ENCODE measurements at places on chromosomes 11 and 22.

DNA sequence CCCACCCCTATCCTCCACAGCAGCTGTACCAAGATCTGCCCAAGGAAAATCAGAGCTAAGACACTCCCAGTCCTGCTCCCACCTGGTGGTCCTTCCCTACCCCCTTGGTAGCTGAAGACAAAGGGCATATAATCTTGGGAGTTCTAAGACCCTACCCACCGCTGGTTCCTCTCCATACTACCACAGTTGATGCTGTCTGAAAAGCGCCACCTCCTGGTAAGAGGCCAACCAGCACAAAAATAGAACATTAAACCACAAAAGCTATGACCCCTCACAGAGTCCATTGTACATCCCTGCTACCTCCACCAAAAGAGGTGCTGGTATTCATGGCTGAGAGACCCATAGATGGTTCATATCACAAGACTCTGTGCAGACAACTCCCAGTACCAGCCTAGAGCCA lies 161.5 kb upstream of the ARHGAP42 start:
- no peak for DNase-seq

DNA sequence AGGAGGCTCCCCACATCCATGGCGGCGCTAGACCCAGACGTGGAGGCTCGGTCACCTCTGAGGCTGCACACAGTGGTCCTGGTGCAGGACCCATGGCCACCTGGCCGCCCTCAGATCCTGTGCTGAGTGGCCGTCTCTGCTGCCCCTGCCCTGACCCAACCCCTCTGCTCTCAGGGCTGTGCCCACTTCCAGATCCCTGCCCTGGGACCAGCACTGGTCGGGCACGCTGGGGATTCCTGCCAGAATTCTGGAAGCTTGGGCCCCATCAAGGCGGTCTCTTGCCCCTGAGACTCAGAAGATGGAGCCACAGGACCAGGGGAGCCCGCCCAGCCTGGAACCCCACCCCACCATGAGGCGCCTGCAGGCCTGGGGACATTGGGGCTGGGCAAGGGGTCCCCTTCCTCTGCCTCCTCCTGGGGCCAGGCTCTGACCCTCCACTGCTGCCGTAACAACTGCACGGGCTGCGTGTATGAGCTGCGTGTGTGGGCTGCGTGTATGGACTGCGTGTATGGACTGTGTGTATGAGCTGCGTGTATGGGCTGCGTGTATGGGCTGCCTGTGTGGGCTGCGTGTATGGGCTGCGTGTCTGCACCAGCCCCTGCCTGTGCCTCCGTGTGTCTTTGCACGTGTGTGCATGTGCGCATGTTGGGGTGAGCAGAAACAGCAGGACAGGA lies 48.7 kb downstream of the IGLL1 start:
- DNase-seq, result no peak

GRCh38 chr22:27142286-27142685 lies 484.9 kb downstream of the MIAT start:
- no peak for DNase-seq

- no peak for DNase-seq
These were observed 127.9 kb downstream of the WT1 start for GRCh38 chr11:32307471-32307870.

- no peak for DNase-seq
These were observed 2.9 kb upstream of the BTBD10 start for GRCh38 chr11:13465909-13466371.

GRCh38 chr11:115199481-115200069 lies 304.6 kb downstream of the CADM1 start:
- DNase-seq, result no peak

GRCh38 chr11:134417871-134418840 lies 6.1 kb upstream of the B3GAT1 start:
- DNase-seq, result no peak

DNA sequence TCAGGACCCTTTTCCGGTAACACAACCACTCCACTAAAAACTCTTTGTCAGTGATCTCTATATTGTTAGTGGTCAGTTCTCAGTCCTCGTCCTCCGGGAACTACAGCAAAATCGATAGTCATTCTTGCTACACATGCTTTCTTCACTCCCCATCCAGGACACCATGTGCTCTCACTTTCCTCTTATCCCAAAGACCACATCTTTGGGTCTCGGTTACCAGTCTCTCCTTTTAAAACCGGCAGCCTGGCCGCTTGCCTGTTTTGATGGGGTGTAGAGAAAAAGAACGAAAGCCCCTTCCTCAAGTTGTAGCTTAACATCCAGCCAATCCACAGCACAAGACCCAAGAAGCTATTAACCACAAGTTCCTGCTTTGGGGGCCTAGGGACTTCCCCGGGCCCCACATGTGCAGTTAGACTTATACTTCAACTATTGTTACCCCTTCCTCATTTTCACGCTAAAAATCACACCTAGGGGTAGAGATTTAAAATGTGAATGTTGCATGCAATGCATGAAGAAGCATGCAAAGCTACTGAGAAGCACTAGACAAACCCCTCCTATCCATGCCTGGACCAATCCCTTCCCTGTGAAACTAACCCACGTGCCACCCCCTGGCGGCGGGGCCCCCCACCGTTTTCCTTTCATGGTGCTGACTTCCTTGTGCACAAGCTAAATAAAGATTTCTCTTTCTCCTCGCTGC lies 1.5 kb upstream of the TOLLIP start:
- peak; percentile 37 for DNase-seq

DNA sequence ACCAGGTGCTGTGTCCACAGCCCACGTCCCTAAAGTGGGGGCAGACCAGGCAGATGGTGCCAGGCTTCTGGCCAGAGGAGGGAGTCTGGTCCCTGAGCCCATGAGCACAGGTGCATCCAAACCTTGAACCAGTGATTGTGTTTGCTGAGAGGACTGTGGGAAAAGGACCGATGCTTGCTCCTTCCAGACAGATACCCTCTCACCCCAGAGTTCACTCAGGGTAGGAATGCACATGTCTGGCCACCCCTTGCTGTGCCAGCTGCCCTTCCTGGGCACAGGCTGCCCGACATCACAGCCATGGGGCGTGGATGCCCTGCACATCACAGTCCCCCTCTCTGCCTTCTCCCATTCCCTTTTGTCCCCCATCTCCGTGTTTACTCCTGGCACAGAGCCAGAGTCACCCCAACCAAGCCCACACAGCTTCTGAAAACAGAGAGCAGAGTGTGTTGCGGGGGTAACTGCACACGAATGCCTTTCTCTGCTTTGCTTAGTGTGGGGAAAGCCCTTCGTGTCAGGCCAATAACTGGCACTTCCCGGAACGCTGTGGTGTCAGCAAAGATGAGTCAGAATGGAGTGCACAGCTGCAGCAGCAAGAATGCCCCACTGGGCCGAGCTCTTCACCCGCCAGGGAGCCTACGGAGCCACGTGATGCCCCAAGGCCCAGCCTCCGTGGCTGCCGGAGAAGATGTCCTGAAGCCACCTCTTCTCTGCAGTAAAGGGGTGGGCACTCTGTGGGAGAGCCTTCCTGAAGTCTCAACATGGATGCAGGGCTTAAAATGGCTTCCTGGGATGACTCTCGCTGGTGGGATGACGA lies 7.6 kb downstream of the CARS1 start:
- peak; percentile 43 for DNase-seq

- DNase-seq, result no peak
These were observed 47.9 kb downstream of the OSBP2 start for GRCh38 chr22:30742291-30743256.

DNA sequence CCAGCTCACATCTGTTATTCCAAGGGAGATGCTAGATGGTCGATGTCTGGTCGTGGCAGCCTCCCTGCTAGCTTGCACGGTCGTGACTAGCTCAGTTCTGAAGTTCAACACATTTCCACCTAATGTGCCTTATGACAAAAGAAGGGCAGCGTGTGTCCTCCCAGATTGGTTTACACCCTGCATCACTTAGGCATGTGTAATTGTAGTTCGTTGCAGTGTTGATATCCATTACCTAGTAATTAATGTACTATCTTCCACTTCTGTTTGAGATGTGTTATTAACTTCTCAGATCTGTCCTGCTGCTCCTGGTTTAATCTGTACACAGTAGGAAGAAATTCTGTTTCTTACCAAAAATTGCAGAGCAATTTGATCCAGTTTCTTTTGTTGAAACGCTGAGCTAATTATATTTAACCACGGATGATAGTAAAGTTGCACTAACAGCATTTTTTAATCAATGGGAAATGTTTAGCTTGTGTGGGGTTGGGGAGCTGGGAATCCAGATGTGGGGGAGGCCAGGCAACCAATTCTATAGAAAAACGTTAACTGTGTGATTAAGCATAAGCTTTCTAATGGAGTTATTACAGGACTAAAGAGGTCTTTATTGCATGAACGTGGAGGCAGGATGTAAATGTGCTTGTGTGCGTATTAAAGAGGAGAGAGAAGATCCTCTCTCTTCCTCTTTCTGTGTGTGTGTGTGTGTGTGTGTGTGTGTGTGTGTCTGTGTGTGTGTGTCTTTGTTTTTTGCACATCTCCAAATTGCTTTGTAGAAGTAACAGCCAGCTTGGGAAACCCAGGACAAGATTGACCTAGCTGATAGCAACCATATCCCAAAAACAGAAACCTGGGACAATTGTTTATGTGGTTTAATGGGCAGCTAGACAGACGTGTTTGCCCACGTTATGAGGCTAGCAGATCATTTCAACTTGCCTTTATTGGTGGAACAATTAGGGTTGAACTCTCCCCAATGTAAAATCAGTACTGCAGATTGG lies 145.7 kb upstream of the TTC12 start:
- no peak for DNase-seq

DNA sequence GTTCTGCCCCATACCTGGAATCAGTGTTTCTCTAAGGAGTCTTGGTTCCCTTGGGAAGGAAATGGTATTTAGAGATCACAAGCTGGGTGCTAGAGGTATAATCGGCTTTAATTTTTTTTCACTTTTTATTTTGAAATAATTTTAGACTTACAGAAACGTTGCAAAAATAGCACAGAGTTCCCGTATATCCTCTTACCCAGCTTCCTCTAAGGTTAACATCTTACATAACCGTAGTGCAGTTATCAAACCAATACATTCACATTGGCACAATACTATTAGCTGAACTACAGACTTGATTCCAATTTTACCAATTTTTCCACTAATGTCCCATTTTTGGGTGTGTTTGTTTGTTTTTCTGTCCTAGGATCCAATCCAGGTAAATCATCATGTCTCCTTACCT lies 63.8 kb downstream of the RBX1 start:
- DNase-seq, result no peak

GRCh38 chr22:28328756-28329155 lies 350.9 kb downstream of the TTC28 start:
- DNase-seq, result no peak

DNA sequence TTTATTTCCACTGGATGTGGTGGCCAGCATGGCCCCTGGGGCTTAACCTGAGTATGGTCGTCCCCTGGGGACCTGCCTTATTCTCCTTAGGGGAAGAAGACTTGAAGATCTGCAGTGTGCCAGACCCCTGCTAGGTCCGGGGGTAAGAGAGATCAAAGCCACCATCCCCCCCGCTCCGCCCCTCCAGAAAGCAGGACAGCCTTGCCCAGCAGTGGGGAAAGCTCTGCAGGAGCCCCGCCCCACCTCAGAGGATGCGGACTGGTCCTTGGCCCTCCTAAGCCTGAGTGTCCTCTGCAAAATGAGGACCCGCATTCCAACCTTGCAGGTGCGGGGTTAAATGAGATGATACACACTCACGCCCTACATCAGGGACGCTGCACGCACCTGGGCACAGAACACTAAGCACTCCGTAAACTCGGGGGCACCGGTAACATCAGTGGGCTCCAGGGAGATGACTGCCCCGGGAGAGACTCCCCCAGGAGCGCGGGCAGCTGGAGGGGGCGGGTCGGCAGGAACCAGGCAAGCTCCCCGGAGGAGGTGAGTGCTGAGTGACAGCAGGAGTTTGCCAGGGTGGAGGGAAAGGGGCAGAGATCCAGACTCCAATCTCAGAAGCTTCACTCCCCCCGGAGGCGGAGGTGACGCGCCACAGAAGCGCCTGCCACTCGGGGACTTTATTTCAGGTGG lies 564 bp upstream of the ANO1 start:
- no peak for DNase-seq

DNA sequence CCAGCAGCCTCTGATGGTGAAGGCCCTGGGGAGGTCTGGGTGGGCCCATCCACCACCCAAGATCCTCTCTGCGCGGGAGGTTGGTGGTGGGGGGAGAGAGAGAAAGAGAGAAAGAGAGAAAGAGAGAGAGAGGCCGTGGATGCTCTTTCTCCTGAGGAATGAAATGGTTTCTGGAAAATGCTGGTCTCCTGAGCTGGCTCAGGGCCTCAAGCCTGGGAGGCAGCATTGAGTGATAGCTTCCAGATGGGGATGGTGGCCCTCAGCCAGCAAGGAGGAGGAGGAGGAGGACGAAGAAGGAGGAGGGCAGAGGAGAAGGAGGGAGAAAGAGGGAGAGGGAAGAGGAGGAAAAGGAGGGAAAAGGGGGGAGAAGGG lies 4.6 kb downstream of the TSPAN32 start:
- no peak for DNase-seq
